ENCODE measurements at places on chromosomes 2 and 18. TPM values are rescaled to one million over a fixed set of nuclear protein-coding genes. Genes with fewer than 3 reads are reported as not detected.

- H3K36me3 ChIP-seq: no peaks in the 10 kb centered on the region
- no peak overlapping the region for H3K27ac ChIP-seq
- no peak for DNase-seq
These were observed 35.8 kb upstream of the SPATS2L start for GRCh38 chr2:200270732-200271131.

DNA sequence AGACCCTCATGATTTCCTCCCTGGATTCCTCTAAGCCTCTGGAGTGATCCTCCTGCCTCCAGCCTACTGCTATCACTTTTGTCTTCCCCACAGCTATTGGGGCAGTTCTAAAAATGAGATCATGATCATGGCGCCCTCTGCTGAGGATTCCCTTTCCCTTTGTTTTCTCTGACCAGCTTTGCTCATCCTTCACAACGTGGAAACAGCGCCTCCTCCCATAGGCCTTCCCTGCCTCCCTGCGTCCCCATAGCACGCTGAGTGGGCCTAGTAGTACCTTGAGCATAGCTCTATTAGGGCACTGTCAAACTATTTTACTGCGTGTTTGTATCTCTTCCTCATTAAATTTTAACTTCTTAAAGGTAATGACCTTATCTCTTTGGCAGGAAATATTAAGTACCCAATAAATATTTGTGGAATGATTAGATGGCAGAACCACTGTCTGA lies 207.0 kb upstream of the FANCL start:
- H3K36me3 ChIP-seq: no peaks in the 10 kb centered on the region
- no peaks in the 10 kb centered on the region for H3K27me3 ChIP-seq
- H3K4me1 ChIP-seq: no peaks in the 10 kb centered on the region
- H3K27ac ChIP-seq: no peak overlapping the region
- no peak for DNase-seq

The HSPE1 gene
- 66.1 TPM for total RNA-seq

GRCh38 chr2:191206613-191207471 lies 38.4 kb upstream of the MYO1B start:
- peaks cover 6% of the 10 kb centered on the region for H3K4me1 ChIP-seq
- H3K27ac ChIP-seq: no peak overlapping the region
- no peak for DNase-seq
- no peak overlapping the region for H3K4me3 ChIP-seq
- no peaks in the 10 kb centered on the region for H3K36me3 ChIP-seq
- H3K27me3 ChIP-seq: no peaks in the 10 kb centered on the region

The OSBPL6 gene
- 2.6 TPM for total RNA-seq

DNA sequence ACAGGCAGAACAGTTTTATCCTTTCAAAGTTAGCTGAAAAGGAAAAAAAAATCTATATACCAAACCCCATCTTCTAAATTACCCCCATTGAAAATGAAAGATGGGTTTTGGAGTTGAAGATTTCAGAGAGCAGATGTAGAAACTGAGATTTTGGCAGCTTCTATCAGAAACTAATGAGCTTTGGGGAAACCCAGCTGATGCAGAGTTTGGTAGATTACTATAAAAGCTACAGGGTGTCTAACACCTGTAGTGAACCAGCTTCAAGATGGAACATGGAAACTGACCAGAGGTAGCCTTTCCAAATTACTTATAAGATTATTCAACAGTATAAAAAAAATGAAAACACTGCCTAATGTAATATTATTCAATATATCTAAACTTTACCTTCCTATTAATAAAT lies 583.1 kb downstream of the XIRP2 start:
- no peak overlapping the region for H3K27ac ChIP-seq
- no peaks in the 10 kb centered on the region for H3K27me3 ChIP-seq
- DNase-seq: no peak
- no peak overlapping the region for H3K4me3 ChIP-seq

DNA sequence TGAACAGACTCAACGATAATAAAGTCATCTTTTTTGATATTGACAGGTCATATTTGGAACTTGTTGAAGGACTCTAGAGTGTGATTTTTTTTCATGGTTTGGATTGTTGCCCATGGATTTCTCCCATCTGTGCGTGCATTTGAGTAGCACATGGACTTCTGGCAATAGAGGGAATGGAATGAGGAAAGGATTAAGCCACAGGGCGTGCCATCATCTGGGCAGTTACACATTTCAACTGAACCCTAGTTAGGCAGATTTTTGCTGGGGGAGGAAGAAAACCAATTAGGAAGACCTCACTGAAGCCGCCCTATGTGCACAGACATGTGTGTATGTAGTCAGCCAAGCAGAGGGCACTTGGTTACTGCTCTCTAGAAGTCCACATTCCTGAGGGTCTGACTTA lies 72.6 kb downstream of the TPGS2 start:
- H3K27ac ChIP-seq: no peak overlapping the region
- DNase-seq: no peak
- no peaks in the 10 kb centered on the region for H3K27me3 ChIP-seq
- H3K4me3 ChIP-seq: no peak overlapping the region

- H3K4me1 ChIP-seq: peaks cover 8% of the 10 kb centered on the region
- no peak overlapping the region for H3K4me3 ChIP-seq
- no peak for DNase-seq
- no peak overlapping the region for H3K27ac ChIP-seq
- H3K36me3 ChIP-seq: no peaks in the 10 kb centered on the region
- H3K27me3 ChIP-seq: no peaks in the 10 kb centered on the region
These were observed 62.2 kb downstream of the KIAA2012 start for GRCh38 chr2:202135091-202135874.

GRCh38 chr2:168494190-168494711 lies 38.2 kb downstream of the CERS6 start:
- no peak overlapping the region for H3K4me3 ChIP-seq
- H3K36me3 ChIP-seq: no peaks in the 10 kb centered on the region
- no peaks in the 10 kb centered on the region for H3K27me3 ChIP-seq
- H3K27ac ChIP-seq: no peak overlapping the region
- no peak for DNase-seq

DNA sequence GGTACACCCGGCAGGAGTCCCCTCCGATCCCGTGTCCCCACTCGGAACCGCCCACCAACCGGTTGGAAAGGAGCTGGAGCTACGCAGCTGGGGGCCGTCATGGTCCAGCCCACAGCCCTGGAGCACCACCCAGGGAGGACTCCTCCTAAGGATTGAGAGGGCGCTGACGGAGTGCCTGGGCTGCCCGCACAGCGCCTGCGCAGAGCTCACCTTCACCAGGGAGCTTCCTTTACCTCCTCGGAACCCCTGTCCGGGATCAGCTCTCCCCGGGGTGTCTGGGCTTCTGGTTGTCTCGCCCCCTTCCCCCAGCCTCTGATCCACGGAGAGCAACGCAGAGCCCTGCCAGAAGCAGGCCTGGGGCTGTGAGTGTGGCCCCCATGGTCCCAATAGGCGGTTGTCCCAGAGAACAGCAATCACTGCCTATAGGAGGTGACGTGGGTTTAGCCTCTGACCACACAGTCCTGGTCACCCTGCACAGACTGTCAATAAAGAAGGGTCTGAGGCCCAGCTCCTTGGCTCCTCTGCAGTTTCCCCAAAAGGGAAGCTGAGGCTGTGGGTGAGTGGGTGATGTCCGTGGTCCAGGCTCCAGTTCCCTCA lies 14.6 kb downstream of the ALPG start:
- H3K36me3 ChIP-seq: no peaks in the 10 kb centered on the region
- H3K4me1 ChIP-seq: no peaks in the 10 kb centered on the region
- peaks cover 70% of the 10 kb centered on the region for H3K27me3 ChIP-seq

The RTP5 gene
- total RNA-seq: not detected

DNA sequence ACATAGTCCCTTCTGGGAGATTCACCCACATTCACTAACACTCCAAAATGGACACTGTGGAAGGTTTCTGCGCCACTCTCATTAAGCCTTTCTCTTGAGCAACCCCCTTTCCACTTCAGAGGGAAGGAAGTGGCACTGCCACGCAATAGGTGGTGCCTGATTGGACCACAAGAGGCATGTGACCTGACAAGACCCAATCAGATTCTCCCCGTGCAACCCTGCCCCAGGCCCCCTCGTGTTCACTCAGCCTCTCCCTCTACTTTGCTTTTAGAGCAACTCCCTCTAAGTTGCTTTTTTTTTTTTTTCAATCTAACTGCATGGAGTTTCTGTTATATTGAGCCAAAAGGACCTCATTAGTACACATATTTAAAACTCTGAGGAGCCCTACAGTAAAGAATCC lies 158.0 kb downstream of the EN1 start:
- H3K27ac ChIP-seq: no peak overlapping the region
- no peak for DNase-seq
- no peaks in the 10 kb centered on the region for H3K36me3 ChIP-seq
- H3K4me1 ChIP-seq: no peaks in the 10 kb centered on the region

The STON1 gene
- total RNA-seq: 35.2 TPM

The DOCK10 gene
- total RNA-seq: 35.8 TPM

The RAD51AP2 gene
- not detected for total RNA-seq

GRCh38 chr2:79994965-79995364 lies 309.6 kb downstream of the LRRTM1 start:
- no peak for DNase-seq
- no peaks in the 10 kb centered on the region for H3K36me3 ChIP-seq
- no peaks in the 10 kb centered on the region for H3K27me3 ChIP-seq
- H3K4me3 ChIP-seq: no peak overlapping the region

DNA sequence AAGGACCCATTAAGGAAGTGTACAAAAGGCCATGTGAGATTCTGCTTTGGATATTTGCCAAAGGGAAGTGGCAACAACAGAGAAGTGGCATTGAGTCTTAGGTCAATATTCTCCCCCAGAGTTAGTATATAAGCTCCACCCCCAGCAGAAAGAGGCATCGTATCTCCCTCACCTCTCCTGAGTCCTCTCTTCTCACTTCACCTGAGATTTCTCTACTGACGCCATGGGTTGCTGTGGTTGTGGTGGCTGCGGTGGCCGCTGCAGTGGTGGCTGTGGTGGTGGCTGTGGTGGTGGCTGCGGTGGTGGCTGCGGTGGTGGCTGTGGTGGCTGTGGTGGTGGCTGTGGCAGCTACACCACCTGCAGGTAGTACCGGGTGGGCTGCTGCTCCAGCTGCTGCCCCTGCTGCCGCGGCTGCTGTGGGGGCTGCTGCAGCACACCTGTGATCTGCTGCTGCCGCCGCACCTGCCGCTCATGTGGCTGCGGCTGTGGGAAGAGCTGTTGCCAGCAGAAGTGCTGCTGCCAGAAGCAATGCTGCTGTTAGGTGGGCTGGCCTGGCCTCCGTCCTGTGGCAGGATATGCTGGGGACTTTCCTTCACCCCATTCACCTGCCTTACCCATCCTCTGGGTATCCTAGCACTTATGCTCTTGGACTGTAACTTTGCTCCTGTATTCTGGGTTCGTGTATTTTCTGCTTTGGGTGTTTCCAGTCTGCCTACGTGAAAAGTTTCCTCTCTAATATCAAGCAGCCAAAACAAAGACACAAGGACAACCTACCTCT lies 5.9 kb downstream of the SCYGR3 start:
- no peak overlapping the region for H3K27ac ChIP-seq
- H3K4me3 ChIP-seq: no peak overlapping the region
- H3K36me3 ChIP-seq: no peaks in the 10 kb centered on the region
- no peak for DNase-seq
- no peaks in the 10 kb centered on the region for H3K4me1 ChIP-seq

DNA sequence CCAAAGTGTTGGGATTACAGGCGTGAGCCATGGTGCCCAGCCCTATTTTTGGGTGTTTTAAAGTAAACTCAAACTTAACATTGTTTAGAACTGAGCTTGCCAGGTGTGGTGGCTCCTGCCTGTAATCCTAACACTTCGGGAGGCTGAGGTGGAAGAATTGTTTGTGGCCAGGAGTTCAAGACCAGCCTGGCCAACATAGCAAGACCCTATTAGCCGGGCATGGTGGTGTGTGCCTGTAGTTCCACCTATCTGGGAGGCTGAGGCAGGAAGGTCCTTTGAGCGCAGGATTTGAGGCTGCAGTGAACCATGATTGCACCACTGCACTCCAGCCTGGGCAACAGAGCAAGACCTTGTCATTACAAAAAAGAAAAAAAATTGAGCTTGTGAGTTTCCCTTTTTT lies 17.5 kb downstream of the SFTPB start:
- H3K27me3 ChIP-seq: no peaks in the 10 kb centered on the region
- peaks cover 55% of the 10 kb centered on the region for H3K36me3 ChIP-seq
- no peak overlapping the region for H3K4me3 ChIP-seq
- no peak overlapping the region for H3K27ac ChIP-seq

Measured in upper lobe of right lung (tissue), 1 donor.